Stimulated activated CD4-positive, alpha-beta T cell treated with anti-CD3 and anti-CD28 coated beads, Interleukin-15, amount 100 ng/mL, for 1 hour (primary cell): ENCODE measurements at places on chromosomes 7 and 10.

DNA sequence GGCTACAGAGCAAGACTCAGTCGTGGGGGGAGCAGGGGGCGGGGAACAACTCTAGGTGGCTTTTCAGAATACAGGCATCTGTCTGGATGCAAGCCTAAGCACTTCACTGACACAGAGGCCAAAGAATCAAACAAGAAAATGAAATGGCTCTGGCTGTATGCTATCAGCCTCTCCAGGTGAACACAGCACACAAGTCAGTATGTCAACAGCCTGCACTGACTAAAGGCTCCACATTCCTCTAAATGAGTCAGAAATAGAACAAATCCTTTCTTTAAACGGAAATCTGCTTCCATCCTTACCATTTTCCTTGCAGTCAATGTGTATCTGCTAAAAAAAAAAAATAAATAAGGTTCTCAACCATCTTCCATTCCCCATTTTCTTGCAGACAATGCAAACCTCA, 88.3 kb downstream of the ARMH3 start:
- no peak for DNase-seq

DNA sequence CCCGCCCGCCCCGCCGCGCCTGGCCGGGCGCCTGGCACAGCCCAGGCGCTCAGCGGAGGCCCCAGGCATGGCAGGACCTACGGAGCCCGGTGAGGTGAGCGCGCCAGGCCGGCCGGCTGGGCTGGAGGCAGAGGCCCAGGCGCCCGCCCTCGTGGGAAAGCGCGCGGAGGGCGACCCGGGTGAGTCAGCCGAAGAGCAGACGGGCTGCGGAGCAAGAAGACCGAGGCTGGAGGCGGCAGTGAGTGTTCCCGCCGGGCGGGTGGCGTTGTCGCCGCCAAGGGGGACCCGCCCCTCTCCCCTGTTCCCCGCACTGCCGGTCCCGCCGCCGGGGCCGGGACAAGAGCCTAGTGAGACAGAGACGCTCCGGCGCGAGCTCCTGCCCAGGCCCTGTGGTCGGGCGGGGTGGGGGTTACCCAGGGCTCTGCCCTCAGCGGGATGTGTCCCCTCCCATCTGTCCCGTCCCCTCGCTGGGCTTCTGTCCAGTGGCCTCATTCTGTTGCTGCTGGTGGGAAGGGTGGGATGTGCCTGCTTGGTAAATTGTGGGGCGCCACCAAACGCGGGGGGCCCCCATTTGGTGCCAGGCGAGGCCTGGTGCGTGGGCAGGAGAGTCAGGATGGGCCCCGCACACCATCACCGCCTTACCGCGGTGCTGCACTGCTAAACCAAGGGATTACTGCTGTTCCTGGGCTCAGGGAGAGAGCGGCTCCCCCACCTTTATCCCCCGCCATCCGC, 17.0 kb upstream of the NODAL start:
- no peak for DNase-seq

GRCh38 chr7:84605301-84605700, 410.7 kb upstream of the SEMA3A start:
- no peak for DNase-seq

GRCh38 chr7:7732621-7733281, 14.3 kb upstream of the RPA3 start:
- DNase-seq: no peak

GRCh38 chr7:66187905-66188304, 17.2 kb upstream of the TPST1 start:
- no peak for DNase-seq

GRCh38 chr10:110540031-110540430, 27.5 kb upstream of the SMC3 start:
- no peak for DNase-seq

GRCh38 chr10:6711881-6712280, 131.8 kb upstream of the PRKCQ start:
- DNase-seq: no peak

DNA sequence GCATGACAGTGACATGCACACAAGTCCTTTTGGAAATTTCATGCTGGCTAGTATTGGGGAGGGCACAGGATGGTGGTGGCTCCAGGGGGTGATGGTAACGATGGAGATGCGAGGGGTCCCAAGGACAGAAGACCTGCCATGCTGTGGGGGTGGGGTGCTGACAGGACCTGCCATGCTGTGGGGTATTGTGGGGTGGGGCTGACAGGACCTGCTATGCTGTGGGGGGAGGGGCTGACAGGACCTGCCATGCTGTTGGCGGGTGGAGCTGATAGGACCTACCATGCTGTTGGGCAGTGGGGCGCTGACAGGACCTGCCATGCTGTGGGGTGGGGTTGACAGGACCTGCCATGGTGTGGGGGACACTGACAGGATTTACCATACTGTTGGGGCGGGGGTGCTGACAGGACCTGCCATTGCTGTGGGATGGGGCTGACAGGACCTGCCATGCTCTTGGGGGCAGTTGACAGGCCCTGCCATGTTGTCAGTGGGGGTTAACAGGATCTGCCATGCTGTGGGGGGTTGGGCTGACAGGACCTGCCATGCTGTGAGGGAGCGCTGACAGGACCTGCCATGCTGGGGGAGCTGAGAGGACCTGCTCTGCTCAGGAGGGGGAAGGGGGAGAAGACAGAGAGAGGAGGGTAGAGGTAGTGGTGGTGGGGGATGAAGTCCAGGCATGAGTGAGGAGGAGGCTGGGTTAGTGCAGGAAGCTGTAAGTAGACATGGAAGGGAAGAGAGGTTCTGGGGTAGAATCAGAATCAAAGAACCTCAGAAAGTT, 36.2 kb upstream of the RET start:
- no peak for DNase-seq

GRCh38 chr10:5813091-5813340, 218 bp downstream of the GDI2 start:
- DNase-seq: no peak

GRCh38 chr10:123241391-123242141, 87.4 kb downstream of the BUB3 start:
- DNase-seq: peak; percentile 23

DNA sequence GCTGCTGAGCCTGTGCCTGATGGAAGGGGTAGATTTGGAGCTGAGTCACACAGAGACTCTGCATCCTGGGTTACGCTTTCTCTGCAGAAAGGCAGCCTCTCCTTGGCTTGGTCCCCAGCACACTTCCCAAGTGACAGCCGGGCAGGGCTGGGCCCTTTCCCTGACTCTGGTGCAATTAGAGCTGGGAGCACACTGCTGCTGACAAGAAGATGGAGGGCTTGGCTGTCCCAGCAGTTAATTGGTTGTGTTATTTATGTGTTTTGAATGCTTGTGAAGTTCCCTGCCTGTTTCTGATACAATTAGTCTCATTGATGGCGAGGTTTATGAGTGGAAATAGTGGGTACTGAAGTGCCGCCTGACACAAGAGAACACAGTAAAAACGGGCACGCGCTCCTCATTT, 123.6 kb downstream of the TCERG1L start:
- no peak for DNase-seq

DNA sequence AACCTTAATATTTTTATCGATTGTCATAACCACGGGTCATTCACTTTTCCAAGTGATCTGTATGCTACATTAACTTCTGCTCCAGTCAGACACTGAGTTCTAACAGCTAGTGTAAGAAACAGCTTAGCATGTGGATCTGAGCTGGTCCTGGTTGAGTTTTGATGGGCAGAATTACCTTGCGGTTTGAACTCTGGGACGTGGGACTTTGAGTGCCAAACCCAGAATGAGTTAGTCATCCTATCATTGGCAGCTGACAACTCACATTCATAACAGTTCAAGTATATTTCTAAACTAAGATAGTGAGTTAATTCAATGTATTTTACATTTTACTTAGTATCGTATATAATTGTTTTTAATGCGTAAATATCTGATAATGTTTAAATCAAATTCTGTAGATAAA, 43.2 kb downstream of the C7orf33 start:
- no peak for DNase-seq

DNA sequence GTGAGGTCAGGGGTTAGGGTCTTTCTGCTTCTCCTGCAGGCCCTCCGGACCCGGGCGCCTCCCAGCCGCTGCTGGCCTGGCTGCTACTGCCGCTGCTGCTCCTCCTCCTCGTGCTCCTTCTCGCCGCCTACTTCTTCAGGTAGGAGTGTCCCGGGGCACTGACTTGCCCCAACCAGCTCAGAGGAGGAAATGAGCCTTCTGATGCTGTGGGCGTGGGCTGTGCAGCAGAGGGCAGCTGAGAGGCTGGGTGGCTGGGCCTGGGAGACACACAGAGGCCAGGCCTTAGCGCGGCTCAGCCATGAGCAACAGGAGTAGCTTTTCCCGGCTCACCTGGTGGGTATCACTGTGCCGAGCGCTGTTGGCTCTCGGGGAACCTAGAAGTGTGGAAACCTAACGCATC, 78.9 kb downstream of the MKI67 start:
- peak; percentile 67 for DNase-seq

- DNase-seq: no peak
Measured at GRCh38 chr10:65858841-65859240, 1067.0 kb upstream of the LRRTM3 start.

GRCh38 chr7:131011432-131011742, 277.4 kb upstream of the KLF14 start:
- DNase-seq: no peak

- no peak for DNase-seq
Measured at GRCh38 chr10:5449823-5450222, 37.5 kb downstream of the NET1 start.
